ENCODE measurements at places on chromosomes 11 and 22. TPM values are rescaled to one million over a fixed set of nuclear protein-coding genes. Genes with fewer than 3 reads are reported as not detected.

Gene ART1
- total RNA-seq = not detected

Gene CARNS1
- 0.23 TPM for total RNA-seq

Gene OR52I2
- not detected for total RNA-seq

Gene CD6
- total RNA-seq = 2.3 TPM

Gene CASP1
- 3.7 TPM for total RNA-seq

Gene PNPLA3
- 8.1 TPM for total RNA-seq

Gene DDX25
- 24.9 TPM for total RNA-seq

Gene ZFPL1
- total RNA-seq = 15.7 TPM

Gene TRIM34
- 2.3 TPM for total RNA-seq

Gene CRYBA4
- not detected for total RNA-seq

Gene CREB3L1
- 2.5 TPM for total RNA-seq

Gene SLC22A25
- total RNA-seq = 0.23 TPM

Gene TRPM5
- total RNA-seq = under 0.01 TPM

Gene GRK3
- 42.4 TPM for total RNA-seq

Gene C11orf87
- total RNA-seq = 90.7 TPM

Gene FOXRED1
- total RNA-seq = 19.4 TPM

Gene PRAME
- not detected for total RNA-seq

Gene ISX
- total RNA-seq = not detected

Gene OR8G5
- not detected for total RNA-seq

Gene UPK2
- total RNA-seq = not detected

Data from diencephalon (tissue), 1 donor.